ENCODE measurements at places on chromosomes 7 and 10. TPM values are rescaled to one million over a fixed set of nuclear protein-coding genes. Genes with fewer than 3 reads are reported as not detected.
A peak's percentile ranks its signal among the peaks of the same experiment; 100 is the strongest.

The AGBL3 gene
- polyA plus RNA-seq, result 0.56 TPM

The DNAJB9 gene
- 8.3 TPM for polyA plus RNA-seq

The FAM131B gene
- 2.0 TPM for polyA plus RNA-seq

The ITIH5 gene
- 0.22 TPM for polyA plus RNA-seq

The MSMB gene
- polyA plus RNA-seq, result not detected

The PRPS1L1 gene
- not detected for polyA plus RNA-seq

The XRCC2 gene
- polyA plus RNA-seq, result 4.0 TPM

The FFAR4 gene
- not detected for polyA plus RNA-seq

The AKR1C4 gene
- not detected for polyA plus RNA-seq

The PTPRE gene
- polyA plus RNA-seq, result 0.75 TPM

The PRR15 gene
- polyA plus RNA-seq, result 0.43 TPM

The PLA2G12B gene
- not detected for polyA plus RNA-seq

GRCh38 chr10:97197030-97197500 is 11.3 kb upstream of the SLIT1 start:
- no peak for DNase-seq

- DNase-seq, result no peak
Observed at GRCh38 chr7:100204454-100204853, 15.3 kb upstream of the PVRIG start.

DNA sequence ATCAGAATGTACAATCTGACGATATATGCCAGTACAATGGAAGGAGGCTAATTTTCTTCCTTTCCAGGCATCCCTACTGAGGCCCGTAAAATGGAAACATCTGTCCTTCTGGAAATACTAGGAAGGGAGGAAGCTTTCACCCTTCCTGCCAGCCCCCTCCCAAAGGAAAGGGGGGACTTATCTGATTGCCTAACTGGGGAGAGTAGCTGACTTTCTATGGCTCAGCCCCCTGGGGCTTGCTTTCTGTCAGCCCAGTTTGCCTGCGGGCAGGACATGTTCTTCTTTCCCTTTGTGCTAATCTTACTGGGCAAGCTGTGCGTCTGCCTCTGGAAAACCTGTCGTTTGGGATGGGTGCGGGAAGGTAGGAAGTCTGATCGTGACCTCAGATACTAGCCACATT is 508.9 kb downstream of the SUGCT start:
- DNase-seq, result no peak

- no peak for DNase-seq
Observed at GRCh38 chr7:45584261-45585210, 10.4 kb downstream of the ADCY1 start.

- peak; percentile 23 for DNase-seq
Observed at GRCh38 chr7:75861636-75862035, 17.2 kb upstream of the RHBDD2 start.

DNA sequence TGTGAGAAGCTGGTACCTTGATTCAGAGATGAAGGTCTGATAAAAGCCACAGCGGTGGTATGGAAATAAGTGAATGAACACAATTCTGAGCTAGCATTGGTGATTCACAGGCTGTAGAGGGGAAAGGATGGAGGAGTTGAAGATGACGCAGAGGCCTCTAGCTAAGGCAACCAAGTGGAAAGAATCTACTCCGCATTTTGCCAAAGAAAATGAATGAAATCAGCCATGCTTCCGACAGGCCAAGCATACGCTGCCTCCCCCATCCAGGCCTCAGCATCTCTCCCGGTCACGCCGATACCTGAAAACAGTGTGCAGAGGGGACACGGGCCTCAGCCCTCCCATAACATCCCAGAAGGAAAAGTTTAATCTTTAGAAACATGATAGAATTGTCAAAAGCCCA is 124.3 kb upstream of the UNC5B start:
- peak; percentile 86 for DNase-seq

- DNase-seq, result no peak
Observed at GRCh38 chr7:130227883-130228575, 20.4 kb downstream of the SSMEM1 start.

- no peak for DNase-seq
Observed at GRCh38 chr7:110483553-110483952, 607.4 kb upstream of the LRRN3 start.

DNA sequence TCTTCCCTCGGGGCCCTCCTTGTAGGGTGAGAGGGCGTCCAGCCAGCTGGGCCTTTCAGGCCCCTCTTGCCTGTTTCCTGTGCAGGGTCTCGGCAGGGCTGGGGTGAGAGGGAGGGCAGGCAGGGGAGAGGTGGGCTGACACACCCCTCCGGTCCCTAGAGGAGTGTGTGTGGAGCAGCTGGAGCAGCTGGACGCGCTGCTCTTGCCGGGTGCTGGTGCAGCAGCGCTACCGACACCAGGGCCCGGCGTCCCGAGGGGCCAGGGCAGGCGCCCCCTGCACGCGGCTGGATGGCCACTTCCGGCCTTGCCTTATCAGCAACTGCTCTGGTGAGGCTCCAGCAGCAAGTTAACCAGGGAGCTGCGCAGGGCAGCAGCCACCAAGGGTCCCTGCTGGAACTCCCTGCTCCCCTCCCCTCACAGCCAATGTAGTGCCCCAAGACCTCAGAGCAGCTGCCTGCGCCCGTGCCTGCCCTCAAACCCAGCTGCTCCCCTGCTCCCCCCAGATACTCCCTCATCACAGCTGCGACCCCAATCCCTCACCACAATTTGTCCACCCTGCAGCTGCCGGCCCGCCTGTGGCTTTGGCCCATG is 15.7 kb upstream of the ZNF862 start:
- no peak for DNase-seq

DNA sequence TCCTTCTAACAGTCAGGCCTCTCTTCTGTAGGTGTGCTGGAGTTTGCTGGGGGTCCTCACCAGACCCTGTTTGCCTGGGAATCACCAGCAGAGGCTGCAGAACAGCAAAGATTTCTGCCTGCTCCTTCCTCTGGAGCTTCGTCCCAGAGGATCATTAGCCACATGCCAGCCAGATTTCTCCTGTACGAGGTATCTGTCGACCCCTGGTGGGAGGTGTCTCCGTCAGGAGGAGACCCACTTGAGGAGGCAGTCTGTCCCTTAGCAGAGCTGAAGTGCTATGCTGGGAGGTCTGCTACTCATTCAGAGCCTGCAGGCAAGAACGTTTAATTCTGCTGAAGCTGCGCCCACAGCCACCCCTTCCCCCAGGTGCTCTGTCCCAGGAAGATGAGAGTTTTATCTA is 611.1 kb upstream of the COBL start:
- no peak for DNase-seq

DNA sequence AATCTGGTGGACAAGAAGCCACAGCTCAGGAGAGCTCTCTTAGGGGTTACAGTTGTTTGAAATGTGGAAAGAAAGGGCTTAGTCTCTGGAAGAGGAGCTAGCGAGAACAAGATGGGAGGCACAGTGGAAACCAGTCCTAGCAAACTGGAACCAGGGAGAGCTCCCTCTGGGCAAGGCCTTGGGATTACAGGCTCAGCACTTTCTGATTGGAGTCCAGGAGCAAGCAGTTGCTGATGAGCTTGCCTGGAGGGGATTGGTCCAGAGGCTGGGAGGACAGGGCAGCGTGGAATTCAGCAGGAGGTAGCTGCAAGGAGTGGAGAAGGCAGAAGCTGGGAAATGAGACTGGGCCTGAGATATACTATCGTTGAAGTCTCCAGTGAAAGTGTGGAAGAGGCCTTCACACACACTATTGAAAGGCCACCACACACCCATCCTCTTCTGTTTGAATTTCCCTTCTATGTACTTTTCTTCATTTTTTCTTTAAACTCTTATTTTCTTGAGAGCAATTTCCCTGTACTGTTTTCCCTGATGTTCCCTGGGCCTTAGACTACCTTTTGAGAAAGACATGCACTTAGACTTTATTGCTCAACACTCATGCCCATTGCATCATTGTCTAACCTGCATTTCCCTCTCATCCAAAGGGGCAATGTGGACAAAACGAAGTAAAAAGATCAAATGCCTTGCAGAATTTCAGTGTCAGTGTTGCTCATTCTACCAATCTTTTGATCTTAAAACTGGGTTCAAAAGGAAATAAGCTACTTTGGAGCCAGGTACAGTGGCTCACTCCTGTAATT is 57.8 kb upstream of the LANCL2 start:
- no peak for DNase-seq

DNA sequence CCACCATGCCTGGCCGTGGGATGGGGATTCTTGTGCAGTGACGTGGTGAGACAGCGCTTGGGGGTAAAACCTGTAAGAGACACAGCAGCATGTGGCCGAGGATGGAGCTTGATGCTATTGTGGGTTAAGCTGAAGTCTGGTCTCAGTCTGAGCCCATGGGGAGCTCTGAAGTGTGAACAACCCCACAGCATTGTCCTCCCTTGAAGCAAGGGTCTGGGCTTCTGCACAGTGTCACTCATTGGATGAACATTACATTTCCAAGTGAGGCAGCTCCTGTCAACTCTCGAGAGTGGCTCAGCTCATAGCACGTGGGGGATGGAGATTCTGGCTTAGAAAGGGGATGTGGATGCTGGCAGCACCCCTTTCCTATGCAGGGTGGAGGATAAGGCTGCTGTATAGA is 32.2 kb upstream of the ZNF438 start:
- peak; percentile 17 for DNase-seq

DNA sequence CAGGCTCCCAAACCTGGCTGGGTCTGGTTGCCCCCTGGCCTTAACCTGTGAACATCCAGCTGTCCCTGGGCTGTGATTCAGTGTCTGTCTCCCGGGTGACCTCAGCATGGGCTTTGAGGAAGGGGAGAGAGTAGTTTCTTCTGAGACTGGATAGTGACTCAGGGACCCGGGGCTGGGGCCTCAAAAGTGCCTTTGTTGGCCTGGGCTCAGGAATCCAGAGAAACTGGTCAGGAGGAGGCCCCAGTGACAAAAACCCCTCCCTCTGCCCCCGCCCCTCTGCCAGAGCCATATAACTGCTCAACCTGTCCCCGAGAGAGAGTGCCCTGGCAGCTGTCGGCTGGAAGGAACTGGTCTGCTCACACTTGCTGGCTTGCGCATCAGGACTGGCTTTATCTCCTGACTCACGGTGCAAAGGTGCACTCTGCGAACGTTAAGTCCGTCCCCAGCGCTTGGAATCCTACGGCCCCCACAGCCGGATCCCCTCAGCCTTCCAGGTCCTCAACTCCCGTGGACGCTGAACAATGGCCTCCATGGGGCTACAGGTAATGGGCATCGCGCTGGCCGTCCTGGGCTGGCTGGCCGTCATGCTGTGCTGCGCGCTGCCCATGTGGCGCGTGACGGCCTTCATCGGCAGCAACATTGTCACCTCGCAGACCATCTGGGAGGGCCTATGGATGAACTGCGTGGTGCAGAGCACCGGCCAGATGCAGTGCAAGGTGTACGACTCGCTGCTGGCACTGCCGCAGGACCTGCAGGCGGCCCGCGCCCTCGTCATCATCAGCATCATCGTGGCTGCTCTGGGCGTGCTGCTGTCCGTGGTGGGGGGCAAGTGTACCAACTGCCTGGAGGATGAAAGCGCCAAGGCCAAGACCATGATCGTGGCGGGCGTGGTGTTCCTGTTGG is at the start of gene CLDN4:
Gene CLDN4 (plus strand): TSS at position 316 of the 903 bp plus-strand sequence. CDS start 206 bp downstream, at position 522.
- DNase-seq, result no peak

DNA sequence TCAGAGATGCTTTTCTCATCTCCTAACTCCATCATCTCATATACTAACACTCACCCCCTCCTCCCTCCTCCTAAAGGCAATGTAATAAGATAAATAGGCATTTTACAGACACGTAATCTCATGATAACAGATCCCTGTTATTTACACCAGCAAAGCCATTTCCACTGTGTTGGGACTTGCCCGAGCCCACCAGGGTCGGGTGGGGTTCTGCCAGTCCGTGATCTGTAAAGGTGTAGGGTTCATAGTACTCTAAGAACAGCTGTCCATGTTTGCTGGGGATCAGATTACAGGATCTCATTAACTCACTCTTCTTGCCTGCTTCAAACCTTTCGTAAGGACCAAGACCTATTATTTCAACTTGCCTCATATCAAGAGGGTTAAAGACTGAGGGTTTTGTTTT is 172.4 kb downstream of the FZD1 start:
- no peak for DNase-seq

- DNase-seq, result no peak
Observed at GRCh38 chr10:104243512-104243911, 11.2 kb upstream of the GSTO1 start.

GRCh38 chr10:64430690-64431323 is 909.6 kb downstream of the REEP3 start:
- DNase-seq, result peak; percentile 5

DNA sequence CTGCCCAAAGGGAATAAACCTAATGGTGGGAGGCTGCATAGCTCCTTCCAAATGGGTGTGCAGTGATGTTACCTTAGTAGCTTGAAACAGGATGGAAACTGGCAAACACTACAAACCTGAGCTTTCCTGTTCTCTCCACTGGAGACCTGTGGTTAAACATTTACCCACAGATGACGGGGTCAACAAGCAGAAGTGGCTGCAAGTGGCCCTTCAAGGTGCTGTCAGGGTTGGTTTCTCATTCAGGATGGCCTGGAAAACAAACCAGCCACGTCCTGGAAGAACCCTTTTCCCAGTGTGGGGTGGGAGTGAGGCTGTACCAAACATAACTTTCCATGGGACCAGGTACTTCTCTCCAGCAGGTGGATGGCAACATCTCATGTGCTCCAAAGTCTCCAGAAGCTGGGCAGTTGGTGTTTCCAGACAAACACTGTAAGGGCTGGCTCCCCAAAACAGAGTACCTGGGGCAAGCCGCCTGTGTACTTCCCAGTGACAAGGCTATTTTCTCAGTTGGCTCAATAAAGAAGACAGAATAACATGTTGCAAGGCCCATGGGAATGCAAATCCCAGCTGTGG is 67.5 kb downstream of the DNAJB9 start:
- no peak for DNase-seq

DNA sequence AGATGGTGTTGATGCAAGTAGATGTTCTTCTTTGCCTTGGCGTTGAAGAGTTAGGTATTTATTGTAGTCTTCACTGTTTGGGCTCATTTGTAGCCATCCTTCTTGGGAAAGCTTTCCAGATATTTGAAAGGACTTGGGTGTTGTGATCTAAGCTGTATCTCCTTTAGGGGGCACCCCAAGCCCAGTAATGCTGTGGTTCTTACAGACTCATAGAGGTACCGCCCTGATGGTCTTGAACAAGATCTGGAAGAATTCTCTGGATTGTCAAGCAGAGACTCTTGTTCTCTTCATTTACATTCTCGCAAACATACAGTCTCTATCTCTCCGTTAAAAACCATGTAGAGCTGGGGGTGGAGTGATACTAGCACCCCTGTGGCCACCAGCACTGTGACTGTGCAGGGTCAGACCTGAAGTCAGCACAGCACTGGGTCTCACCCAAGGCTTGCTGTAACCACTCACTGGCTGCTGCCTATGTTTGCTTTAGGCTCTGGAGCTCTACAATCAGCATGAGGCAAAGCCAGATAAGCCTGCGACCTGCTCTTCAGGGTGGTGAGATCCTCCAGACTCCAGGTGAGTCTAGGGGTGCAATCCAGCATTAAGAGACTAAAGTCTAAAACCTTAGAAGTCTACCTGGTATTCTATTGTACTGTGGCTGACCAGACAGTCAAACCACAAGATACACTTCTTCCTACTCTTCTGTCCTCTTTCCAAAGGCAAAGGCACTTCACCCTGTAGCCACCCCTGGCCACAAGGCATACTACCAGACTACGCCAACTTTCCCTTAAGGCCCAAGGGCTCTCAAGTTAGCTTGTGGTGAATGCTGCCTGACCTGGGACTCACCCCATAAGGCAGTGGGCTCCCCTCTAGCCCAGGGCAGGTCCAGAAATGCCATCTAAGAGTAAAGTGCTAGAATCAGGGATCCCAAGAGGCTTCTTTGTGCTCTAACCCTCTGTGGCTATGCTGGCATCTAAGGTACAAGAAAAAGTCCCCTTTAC is 209.7 kb upstream of the TMEM196 start:
- DNase-seq, result peak; percentile 77

- no peak for DNase-seq
Observed at GRCh38 chr10:62817121-62817765, 1.1 kb upstream of the EGR2 start.
